ENCODE measurements at places on chromosomes 3 and 15. TPM values are rescaled to one million over a fixed set of nuclear protein-coding genes. Genes with fewer than 3 reads are reported as not detected.

DNA sequence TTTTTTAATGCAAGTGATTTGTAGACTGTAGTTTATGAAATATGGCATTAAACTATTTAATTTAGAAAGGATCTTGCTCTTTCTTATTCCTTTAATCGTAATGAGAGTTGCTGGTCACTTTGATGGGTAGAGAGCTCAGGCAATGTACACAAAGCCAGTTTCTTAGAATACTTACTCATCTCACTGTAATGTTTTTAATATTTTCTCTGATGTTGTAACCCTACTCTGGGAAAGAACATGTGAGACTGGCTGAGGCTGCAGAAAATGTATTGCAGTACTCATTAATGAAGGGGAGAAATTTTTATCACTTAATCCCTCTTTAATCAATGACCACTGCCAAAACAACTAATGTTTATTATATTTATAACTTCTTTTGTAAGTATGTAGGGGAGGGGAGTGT, 479.4 kb upstream of the KCNMB2 start:
- H3K27ac ChIP-seq, result no peak overlapping the region
- H3K27me3 ChIP-seq, result no peaks in the 10 kb centered on the region
- no peak overlapping the region for H3K4me3 ChIP-seq
- no peaks in the 10 kb centered on the region for H3K36me3 ChIP-seq
- DNase-seq, result no peak

GRCh38 chr15:51814606-51815005, 14.8 kb upstream of the TMOD3 start:
- H3K27me3 ChIP-seq, result no peaks in the 10 kb centered on the region
- H3K4me3 ChIP-seq, result no peak overlapping the region
- DNase-seq, result no peak
- H3K27ac ChIP-seq, result no peak overlapping the region
- H3K36me3 ChIP-seq, result no peaks in the 10 kb centered on the region
- peaks cover 12% of the 10 kb centered on the region for H3K4me1 ChIP-seq

Gene CEP19
- 0.18 TPM for total RNA-seq

Gene XIRP1
- 0.18 TPM for total RNA-seq

DNA sequence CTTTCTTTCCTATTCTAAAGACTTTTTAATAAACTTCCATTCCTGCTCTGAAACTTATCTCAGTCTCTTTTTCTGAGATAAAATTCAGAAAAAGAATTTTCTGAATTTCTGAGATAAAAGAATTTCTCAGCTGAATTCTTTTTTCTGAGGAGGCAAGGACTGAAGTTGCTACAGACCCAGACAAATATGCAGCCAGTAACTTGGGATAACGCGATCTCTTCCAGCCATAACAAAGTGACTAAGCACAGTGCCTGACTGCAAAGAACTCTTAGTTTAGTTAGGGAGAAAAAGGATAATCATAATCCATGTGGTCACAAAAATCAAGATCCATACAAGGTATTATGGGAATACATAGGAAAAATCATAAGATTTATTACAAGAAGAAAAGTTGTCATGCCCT, 222.0 kb upstream of the GAP43 start:
- no peaks in the 10 kb centered on the region for H3K4me1 ChIP-seq
- no peaks in the 10 kb centered on the region for H3K36me3 ChIP-seq
- H3K27ac ChIP-seq, result no peak overlapping the region
- H3K27me3 ChIP-seq, result no peaks in the 10 kb centered on the region
- H3K4me3 ChIP-seq, result no peak overlapping the region

DNA sequence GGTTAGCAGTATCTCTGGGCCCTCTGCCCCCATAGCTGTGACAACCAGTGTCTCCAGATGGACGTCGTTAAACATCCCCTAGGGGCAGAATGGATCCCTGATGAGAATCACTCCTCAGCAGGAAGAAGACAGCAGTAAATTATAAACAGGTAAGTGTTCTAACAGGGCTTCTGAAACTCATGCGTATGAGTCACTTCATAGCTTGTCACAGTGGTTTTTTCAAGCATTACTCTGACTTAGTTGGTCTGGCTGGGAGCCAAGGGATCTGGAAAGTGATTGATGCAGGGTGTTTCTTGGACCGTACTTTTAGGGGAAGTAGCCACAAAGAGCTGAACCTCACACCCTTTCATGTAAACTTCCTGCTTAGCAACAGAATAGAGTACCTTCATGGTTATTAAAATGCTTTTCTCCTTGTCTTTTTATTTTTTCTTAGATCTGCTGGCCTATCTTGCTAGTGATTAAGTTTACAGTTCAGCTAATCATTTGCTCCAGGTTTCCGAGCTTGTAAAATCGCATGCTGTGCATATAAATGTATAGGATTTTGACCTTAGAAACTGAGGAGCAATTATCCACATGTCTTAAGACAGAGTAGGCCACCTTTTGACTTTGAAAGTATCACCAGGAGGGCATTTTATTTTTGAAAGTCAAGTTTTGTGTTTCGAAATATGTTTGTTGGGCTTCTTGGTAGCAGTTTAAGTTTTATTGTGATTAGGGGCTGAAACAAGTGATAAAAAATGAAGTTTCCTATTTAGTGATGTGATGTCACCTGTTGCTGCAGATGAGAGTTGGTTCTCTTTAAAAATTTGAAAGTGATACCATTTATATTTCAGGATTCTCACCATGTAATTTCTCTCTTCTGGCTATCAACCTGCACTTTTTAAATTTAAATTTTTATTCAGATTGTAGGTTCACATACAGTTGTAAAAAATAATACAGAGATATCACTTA, 333.9 kb downstream of the PTPRG start:
- H3K27ac ChIP-seq, result peak overlapping the region; percentile 37
- DNase-seq, result peak; percentile 80
- no peaks in the 10 kb centered on the region for H3K27me3 ChIP-seq

- no peak for DNase-seq
- no peak overlapping the region for H3K4me3 ChIP-seq
- no peaks in the 10 kb centered on the region for H3K4me1 ChIP-seq
- no peaks in the 10 kb centered on the region for H3K27me3 ChIP-seq
Measured at GRCh38 chr3:138397983-138398382, 36.4 kb upstream of the ESYT3 start.

DNA sequence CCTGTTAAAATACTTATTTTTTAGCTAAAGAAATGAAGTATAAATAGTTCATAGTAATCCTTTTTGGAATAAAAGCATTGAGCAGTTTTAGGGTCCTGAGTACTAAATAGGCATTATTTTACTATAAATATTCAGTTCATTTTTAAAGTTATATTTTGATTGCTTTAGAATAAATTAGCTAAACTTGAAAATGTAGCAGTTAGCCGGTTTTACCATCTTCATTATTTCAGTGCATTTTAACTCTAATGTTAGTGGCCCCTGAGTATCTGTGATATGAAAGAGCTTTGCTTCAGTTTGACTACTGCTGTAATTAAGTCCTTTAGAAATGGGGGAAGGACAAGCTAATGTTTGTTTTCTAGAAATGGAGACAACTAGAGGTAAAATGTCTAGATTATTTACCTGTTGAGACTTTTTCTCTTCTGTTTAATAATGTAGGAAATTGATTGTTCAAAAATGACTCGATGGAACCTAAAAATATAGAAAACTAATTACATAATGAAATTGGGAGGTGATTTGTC, 3.6 kb downstream of the SMC4 start:
- no peak for DNase-seq
- H3K4me1 ChIP-seq, result peaks cover 55% of the 10 kb centered on the region
- peak overlapping the region; percentile 92 for H3K27ac ChIP-seq
- H3K4me3 ChIP-seq, result peak overlapping the region; percentile 80
- no peaks in the 10 kb centered on the region for H3K36me3 ChIP-seq

Gene EPHA3
- 21.7 TPM for total RNA-seq

Gene PIERCE2
- total RNA-seq, result 3.6 TPM

Gene CCDC54
- not detected for total RNA-seq

- no peaks in the 10 kb centered on the region for H3K36me3 ChIP-seq
- no peak for DNase-seq
- H3K4me3 ChIP-seq, result no peak overlapping the region
- no peak overlapping the region for H3K27ac ChIP-seq
Measured at GRCh38 chr3:152826476-152826875, 8.5 kb upstream of the P2RY1 start.

Gene UBE3A
- 63.8 TPM for total RNA-seq

GRCh38 chr15:89165677-89166076, 55.7 kb downstream of the RLBP1 start:
- peak overlapping the region; percentile 77 for H3K27ac ChIP-seq
- no peak overlapping the region for H3K4me3 ChIP-seq
- H3K27me3 ChIP-seq, result no peaks in the 10 kb centered on the region
- H3K4me1 ChIP-seq, result peaks cover 48% of the 10 kb centered on the region
- no peak for DNase-seq
- H3K36me3 ChIP-seq, result peaks cover 45% of the 10 kb centered on the region

DNA sequence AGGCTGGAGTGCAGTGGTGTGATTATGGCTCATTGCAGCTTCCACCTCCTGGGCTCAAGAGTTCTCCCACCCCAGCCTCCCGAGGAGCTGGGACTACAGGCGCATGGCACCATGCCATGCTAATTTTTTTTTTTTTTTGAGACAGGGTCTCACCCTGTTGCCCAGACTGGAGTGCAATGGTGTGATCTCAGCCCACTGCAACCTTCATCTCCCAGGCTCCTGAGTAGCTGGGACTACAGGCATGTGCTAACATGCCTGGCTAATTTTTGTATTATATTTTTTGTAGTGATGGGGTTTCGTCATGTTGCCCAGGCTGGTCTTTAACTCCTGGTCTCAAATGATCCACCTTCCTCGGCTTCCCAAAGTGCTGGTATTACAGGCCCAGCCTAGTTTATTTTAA, 4.0 kb downstream of the TEX9 start:
- no peak for DNase-seq
- H3K4me1 ChIP-seq, result peaks cover 3% of the 10 kb centered on the region
- no peaks in the 10 kb centered on the region for H3K36me3 ChIP-seq
- no peak overlapping the region for H3K4me3 ChIP-seq
- no peak overlapping the region for H3K27ac ChIP-seq

GRCh38 chr3:133211449-133211848, 173.3 kb downstream of the TMEM108 start:
- no peak overlapping the region for H3K27ac ChIP-seq

Gene GATM
- 74.7 TPM for total RNA-seq

Gene CCDC80
- 11.2 TPM for total RNA-seq

DNA sequence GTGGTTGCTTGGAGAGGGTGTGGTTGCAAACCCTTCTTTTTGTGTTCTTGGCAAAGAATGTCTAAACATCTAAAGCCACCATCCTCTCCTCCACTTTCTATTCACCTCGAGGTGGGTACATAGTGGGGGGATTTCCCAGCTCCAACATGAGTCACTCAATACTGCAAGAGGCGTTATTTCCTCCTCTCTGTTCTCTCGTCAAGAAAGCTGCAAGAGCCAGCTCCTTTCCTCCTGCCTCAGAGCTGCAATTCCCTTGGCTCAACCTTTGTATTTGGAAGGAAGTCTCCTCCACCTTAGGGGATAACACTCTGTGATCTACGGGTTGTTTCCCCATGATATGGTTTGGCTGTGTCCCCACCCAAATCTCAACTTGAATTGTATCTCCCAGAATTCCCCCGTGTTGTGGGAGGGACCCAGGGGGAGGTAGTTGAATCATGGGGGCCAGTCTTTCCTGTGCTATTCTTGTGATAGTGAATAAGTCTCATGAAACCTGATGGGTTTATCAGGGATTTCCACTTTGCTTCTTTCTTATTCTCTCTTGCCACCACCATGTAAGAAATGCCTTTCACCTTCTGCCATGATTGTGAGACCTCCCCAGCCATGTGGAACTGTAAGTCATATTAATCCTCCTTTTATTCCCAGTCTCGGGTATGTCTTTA, 138.4 kb downstream of the PLCL2 start:
- DNase-seq, result peak; percentile 33
- H3K4me1 ChIP-seq, result no peaks in the 10 kb centered on the region
- no peaks in the 10 kb centered on the region for H3K27me3 ChIP-seq
- no peak overlapping the region for H3K4me3 ChIP-seq

Gene ADAMTSL3
- total RNA-seq, result 35.6 TPM

- DNase-seq, result no peak
- H3K27me3 ChIP-seq, result peaks cover 84% of the 10 kb centered on the region
- H3K4me3 ChIP-seq, result no peak overlapping the region
- no peaks in the 10 kb centered on the region for H3K36me3 ChIP-seq
Measured at GRCh38 chr15:79212589-79213157, 69.8 kb upstream of the ANKRD34C start.

DNA sequence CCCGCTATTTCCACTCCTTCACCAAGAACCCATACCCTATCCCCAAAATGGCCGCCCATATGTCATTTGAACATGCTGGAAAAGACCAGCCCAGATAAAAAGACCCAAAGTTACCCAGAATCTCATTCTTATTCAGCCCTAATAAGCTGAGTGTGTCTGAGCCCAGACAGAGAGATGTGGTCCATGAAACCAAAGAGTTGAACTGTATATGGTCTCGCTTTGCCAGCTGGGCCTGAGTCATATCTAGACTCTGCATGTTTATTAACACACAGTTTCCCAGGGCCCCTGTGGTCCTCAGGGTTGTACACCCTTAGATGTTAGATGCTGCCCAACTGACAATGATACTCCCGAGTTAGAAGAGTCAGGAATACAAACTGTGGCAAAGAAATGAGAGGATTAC, 201.9 kb upstream of the STRIT1 start:
- no peak for DNase-seq
- no peaks in the 10 kb centered on the region for H3K27me3 ChIP-seq
- peaks cover 38% of the 10 kb centered on the region for H3K36me3 ChIP-seq

GRCh38 chr3:115977866-115978265, 354.6 kb downstream of the GAP43 start:
- no peak overlapping the region for H3K27ac ChIP-seq
- DNase-seq, result no peak
- H3K36me3 ChIP-seq, result no peaks in the 10 kb centered on the region
- no peak overlapping the region for H3K4me3 ChIP-seq
- no peaks in the 10 kb centered on the region for H3K4me1 ChIP-seq

Gene SLC9C1
- total RNA-seq, result not detected

DNA sequence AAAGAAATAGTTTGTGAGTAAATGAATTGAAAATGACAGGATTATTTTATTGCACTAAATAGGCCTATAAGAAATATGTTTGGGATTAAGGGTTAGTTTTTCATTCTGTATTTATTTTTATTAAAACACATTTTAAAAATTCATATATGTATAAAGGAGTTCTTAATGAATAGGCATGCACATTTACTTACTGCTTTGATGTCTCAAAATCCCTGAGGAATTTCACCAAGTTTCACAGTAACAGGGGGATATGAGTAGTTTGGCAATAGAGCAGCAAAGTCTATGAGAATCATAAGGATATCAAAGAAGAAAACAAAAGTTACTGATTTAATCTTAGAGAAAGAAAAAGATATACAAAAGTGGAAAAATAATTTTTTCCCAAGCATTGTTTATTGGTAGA, 411.7 kb downstream of the NAALADL2 start:
- DNase-seq, result no peak
- no peaks in the 10 kb centered on the region for H3K27me3 ChIP-seq
- H3K36me3 ChIP-seq, result no peaks in the 10 kb centered on the region
- H3K27ac ChIP-seq, result no peak overlapping the region
- no peak overlapping the region for H3K4me3 ChIP-seq

Data from stomach (tissue), 19 donors.